Mucosa of gallbladder (tissue), 1 donor: ENCODE measurements at places on chromosomes 7 and 10. TPM values are rescaled to one million over a fixed set of nuclear protein-coding genes. Genes with fewer than 3 reads are reported as not detected.

The CALML5 gene
- total RNA-seq = not detected

The PMPCB gene
- total RNA-seq = 50.8 TPM

GRCh38 chr10:44393051-44393630, 8.2 kb upstream of the CXCL12 start:
- DNase-seq = no peak

DNA sequence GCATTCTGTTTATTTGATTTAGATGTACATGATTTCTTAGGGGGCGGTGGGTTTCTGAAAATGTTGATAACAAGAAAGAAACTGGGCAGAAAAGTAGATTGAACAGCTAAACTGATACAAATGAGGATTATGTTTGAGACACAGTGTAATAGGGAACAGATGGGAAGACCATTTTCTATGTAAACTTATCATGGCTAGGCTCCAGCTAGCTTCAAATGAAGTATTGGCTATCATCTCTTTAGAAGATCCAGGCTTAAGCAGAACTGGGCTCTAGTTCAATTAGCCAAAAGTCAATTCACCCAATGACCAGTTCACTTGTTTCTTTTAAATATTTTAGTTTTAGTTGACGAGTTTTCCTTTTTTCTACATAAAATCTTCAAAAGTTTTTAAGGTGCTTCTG, 639.5 kb downstream of the ANKRD7 start:
- no peak for DNase-seq

The GARS1 gene
- 51.7 TPM for total RNA-seq

DNA sequence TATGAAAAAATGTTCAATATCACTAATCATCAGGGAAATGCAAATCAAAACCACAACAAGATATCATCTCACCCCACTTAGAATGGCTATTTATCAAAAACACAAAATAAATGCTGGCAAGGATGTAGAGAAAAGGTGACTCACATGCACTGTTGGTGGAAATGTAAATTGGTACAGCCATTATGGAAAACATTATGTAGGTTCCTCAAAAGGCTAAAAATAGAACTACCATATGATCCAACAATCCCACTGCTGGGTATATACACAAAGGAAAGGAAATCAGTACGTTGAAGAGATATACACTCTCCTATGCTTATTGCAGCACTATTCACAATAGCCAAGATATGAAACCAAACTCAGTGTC, 50.2 kb downstream of the CDK1 start:
- no peak for DNase-seq

The DOCK4 gene
- total RNA-seq = 26.1 TPM
